Activated CD4-positive, alpha-beta T cell treated with anti-CD3 and anti-CD28 coated beads, Interleukin-2, amount 10 ng/mL, durations not matched to agents 7 days and 5 days (primary cell): ENCODE measurements at places on chromosomes 3 and 15. TPM values are rescaled to one million over a fixed set of nuclear protein-coding genes. Genes with fewer than 3 reads are reported as not detected.

GRCh38 chr3:119417771-119418512 is 45.5 kb downstream of the TMEM39A start:
- DNase-seq, result no peak

- no peak for DNase-seq
Measured at GRCh38 chr3:131645638-131646037, 142.9 kb upstream of the MRPL3 start.

GRCh38 chr3:63032881-63033280 is 157.7 kb upstream of the CADPS start:
- DNase-seq, result no peak

DNA sequence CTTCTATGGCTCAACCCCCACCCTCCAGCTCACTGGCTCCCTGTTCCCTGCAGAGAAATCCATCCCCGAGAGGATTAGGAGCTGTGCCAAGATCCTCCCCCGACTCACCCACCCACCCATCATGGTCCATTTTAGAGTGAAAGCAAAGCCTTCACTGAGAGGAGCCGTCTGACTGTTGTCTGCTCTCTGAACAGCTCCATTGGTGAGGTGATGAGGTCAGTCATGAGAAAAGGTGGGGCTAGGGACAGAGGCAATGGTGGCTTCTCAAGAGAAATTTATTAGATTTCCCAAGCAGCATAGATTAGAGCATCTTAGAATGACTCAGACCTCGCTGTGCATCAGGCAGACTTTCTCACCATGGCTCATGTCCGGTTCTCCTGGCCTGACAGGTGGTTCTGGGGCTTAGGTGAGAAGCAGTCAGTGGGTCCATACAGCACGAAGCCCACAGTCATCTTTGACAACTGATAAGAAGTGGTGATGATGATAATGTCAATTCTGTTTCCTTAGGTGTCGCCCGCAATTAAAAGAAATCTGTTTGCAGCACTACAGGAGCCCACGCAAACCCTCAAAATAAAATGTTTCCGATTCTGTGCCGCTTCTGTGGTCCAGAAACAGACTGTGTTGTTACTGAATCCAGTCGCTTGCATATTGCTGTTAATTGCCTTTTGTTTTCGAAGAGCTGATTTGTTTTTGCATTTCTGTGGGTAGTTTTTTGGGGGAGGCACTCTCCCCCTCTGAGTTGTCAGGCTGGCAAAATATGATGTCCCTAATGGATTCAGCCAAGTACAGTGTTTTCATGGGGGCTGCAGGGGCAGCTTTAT is 24.8 kb upstream of the RHO start:
- no peak for DNase-seq

DNA sequence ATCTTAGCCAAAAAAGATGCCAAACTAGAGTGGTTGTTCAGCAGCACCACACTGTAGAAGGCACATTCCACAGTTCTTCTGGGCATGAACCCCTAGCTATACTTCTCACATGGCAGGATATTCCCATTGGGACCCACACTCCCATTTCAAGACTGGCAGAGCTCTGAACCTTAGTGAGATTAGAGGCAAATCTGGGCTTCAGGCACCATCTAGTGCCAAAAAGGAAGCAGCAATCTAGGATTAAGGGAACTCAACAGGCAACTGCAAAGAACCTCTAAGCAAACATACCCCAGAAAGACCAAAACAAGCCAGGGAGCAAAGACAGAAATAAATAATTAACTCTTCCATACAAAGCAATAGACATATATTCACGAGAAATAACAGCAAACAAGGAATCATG is 66.2 kb downstream of the TAFA4 start:
- DNase-seq, result no peak

CILP gene
- total RNA-seq, result 0.12 TPM

DNA sequence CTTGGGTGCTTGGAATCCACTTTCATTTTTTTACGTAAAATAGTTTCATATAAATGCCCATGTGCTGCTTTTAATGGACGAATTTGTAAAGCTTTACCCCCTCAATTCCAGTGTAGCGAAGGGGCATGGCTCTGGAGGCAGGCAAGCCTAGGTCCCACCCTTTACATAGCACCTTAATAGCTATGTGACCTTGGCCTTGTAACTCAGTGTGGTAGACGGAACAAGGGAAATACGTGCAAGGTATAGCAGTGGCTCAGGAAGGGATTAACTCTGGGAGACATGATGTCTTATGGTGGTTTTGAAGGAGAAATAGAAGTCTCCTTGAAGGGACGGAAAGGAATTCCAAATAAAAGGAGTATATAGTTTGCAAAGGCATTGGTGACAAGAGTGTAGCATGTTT is 1.4 kb downstream of the SEC61A1 start:
- no peak for DNase-seq

- no peak for DNase-seq
Measured at GRCh38 chr3:195063581-195064193, 207.3 kb downstream of the XXYLT1 start.

DNA sequence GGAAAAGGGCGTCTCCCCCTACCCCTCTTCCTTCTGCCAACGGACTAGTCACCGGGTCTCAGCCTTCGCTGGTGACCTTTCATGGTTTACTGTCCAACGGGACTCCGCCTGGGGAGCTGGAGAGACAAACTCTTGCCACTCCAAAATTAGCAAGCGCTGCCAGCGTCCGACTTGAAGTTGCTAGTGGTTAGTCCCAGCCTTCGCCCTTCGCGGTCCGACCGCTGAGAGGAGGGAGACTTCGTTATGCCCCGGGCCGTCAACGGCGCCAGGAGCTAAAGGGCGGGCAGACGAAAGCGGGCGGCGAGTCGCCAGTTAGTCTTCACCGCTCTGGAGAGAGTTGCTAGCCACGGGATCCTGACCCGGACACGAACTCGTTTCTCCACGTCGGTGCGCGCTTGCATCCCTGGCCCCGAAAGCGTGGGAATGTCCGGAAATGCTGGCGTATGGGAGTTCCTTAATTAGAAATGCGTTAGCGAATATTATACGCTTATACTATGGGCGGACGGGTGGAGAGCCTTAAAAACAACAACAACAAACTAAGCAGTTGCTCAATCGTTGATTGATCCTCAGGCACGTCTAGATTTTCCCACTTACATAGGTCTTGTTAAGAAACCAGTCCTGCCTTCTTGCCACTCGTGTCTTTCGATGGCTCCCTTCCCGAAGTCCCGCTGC is 716 bp downstream of the SMC4 start:
- peak; percentile 52 for DNase-seq

DNA sequence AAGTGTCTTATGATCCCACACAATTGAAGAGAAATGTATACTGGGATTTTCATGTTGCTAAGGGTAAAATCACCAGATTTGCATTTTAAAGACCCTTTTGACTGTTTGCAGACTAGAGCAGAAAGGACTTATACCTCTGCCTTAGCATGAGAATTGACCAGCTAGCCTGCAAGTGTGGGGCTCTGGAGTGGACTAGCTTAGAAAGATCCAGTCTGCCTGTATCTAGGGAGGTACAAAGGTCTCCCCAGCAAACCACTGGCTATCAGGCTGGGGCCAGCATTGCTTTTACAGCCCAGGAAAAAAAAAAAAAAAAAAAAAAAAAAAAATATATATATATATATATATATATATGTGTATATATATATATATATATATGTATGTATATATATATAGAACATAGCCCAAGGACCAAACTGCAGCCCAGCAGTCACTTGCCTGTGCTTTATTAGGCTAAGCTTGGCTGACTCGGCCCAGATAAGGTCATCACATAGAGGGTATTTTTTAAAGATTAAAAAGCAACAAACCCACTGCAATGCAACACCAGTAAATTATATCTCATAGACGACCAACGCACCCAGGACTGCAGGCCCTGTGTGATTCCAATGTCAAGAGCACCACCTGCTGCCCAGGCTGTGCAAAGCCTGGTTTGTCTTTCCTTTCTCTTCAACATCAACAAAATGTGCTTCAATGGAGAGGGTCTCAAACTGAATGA is 63.7 kb downstream of the DCLK3 start:
- DNase-seq, result peak; percentile 39

DNA sequence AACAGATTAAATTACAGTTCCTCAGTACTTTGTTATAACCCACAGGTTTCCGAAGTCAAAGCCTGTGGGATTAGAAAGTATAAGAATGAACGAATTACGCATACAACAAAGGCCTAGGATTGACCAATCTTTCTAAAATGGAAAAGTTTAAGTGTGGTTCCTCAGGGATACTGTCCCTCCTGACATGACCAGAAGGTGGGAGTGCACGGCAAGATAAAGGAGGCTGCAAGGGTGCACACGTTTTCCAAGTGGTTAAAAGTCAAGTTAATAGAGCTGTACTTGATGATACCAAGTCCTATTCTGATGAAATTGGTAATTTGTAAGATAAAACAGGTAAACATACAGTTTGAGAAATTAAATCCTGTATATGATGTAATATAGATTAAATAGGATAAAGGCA is 96.2 kb downstream of the ALDH1A2 start:
- no peak for DNase-seq

IL17RB gene
- 2.9 TPM for total RNA-seq

AGBL1 gene
- not detected for total RNA-seq

DNA sequence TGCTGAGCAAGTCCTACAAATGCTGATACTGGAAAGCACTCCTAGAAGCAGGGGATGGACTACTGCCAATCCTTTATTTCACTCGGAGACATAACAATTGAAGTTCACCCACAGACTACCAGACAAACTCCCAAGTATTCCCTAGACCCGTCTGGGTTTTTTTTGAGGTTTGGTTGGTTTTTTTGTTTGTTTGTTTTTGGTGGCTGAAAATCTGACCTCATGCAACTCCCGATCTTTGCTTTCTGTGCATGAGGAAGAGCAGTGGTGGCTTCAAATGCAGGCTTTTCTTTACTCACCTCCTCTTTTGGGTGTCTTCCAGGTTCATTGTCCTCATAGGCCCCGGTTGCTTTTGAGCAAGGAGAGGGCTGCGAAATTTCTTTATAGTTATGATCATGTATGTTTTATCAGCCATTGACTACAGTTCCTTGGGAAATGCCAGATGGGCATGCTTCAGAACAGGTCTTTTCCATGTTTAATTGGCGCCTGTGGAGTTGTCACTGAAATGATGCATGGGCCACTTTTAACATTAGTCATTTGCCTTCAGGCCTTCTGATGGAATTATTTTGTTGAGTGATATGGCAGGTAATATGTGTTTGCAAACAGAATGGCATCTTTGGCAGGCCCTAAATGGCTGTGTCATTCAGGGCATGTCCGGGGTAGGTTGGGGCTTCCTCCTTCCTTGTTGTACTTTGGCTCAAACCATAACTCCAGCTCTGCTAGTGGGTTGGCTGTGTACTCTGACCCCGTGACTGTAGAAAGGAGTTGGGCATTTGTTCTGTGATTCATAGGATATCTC is 81.3 kb upstream of the ZBED2 start:
- peak; percentile 24 for DNase-seq

ASB14 gene
- total RNA-seq, result not detected

GRCh38 chr3:78831446-78831972 is 936.3 kb downstream of the ROBO1 start:
- DNase-seq, result no peak

GRCh38 chr3:188122571-188123169 is 31.3 kb upstream of the LPP start:
- DNase-seq, result no peak

DNA sequence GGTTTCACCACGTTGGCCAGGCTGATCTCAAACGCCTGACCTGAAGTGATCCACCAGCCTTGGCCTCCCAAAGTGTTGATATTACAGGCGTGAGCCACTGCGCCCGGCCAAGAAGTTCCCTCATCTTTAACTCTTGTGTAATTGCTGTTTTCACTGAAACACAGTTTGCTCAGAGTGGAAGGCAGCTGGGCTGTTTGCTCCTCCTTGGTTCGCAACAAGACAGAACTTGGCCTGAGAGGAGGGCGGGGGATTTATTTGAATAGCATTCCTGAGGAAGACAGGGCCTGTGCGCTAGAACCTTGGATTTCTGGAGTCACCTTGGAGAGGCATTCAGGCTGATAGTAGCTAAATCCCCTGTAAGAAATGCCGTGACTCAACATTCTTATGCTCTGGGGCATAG is 226.7 kb upstream of the MCTP2 start:
- no peak for DNase-seq
